SJCRH30 (cell line): ENCODE measurements at places on chromosomes 6 and 20. TPM values are rescaled to one million over a fixed set of nuclear protein-coding genes. Genes with fewer than 3 reads are reported as not detected.

Gene TRIM15
- total RNA-seq: 0.08 and 0.28 TPM in 2 replicates

Gene ERVFRD-1
- total RNA-seq: not detected in 2 replicates

Gene LPA
- total RNA-seq: not detected in 2 replicates

Gene C4B
- total RNA-seq: 1.2 and 1.8 TPM in 2 replicates

Gene MAK
- 0.18 and 0.51 TPM in 2 replicates for total RNA-seq

DNA sequence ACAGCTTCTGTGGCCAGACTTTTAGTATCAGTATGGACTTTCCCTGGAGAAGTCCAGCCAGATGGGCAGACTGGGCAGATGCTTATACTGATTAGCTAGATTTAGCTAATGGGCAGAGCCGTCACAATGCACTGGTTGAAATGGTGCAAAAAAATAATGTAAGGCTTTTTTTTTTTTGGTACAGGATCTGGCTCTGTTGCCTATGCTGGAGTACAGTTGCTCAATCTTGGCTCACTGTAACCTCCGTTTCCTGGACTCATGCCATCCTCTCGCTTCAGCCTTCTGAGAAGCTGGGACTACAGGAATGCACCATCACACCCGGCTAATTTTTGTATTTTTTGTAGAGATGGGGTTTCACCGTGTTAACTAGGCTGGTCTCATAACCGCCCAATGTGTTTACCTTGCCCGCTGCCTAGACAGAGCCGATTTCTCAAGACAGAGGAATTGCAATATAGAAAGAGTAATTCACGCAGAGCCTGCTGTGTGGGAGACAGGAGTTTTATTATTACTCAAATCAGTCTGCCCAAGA is 16.4 kb upstream of the KIFC1 start:
- H3K27ac ChIP-seq: no peak overlapping the region
- H3K4me3 ChIP-seq: no peak overlapping the region
- H3K36me3 ChIP-seq: no peaks in the 10 kb centered on the region

- no peak for DNase-seq
- no peak overlapping the region for H3K27ac ChIP-seq
- no peak overlapping the region for H3K4me3 ChIP-seq
- H3K27me3 ChIP-seq: no peaks in the 10 kb centered on the region
Observed at GRCh38 chr6:100121854-100122609, 128.0 kb upstream of the MCHR2 start.

DNA sequence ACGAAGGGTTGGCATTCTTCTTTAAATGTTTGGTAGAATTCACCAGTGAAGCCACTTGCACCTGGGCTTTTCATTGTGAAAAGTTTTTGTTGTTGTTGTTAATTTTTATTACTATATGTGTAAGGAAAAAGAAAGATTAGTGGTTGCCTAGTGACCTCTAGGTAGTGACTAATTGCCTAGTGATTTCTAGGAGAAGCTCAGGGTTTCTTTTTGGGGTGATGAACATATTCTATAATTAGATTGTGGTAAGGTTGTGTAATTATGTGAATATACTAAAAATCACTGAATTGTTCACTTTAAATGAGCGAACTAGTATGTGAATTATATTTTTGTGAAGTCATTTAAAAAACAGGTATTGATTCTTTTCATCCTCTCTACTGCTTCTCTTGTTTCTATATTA is 123.8 kb upstream of the TMEM170B start:
- H3K4me1 ChIP-seq: no peaks in the 10 kb centered on the region
- H3K27ac ChIP-seq: no peak overlapping the region
- DNase-seq: no peak
- no peaks in the 10 kb centered on the region for H3K36me3 ChIP-seq
- no peak overlapping the region for H3K4me3 ChIP-seq

DNA sequence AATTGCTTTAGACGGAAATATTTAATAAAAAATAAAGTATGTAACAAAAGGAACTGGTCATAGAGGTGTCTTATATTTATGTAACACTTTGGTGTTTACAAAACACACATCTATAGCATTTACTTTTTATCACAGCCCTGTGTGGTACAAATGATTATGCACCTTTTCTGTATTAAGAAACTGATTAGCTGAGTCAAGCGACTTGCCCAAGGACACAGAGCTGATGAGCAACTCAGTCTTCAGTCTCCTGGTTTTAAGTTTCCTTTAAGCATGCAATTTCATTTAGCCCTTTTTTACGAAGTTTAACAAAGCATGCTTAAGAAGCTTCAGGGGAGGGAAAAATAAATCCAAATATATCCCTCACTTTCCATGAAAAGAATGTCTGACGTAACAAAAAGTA is 2.5 kb downstream of the DCDC2 start:
- no peak overlapping the region for H3K27ac ChIP-seq
- no peak overlapping the region for H3K4me3 ChIP-seq

DNA sequence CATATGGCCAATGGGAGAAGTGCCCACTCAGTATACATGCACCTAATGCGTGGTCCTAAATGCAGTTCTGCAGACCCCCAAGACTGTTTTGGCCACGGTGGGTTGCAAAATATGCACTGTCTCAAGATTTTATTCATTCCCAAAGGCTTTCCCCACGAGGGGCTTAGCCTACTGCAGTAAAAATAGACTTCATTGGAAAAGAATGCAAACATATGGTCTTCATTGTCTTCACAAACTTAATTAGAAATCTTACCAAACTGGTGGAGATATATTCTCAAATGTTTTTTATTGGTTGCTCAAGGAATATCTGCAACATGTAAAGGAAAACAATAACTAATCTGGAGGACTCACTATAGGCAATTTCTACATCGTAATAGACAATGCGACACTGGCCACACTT is 31.6 kb upstream of the PRL start:
- H3K27ac ChIP-seq: no peak overlapping the region
- no peaks in the 10 kb centered on the region for H3K27me3 ChIP-seq
- H3K4me3 ChIP-seq: no peak overlapping the region
- no peaks in the 10 kb centered on the region for H3K4me1 ChIP-seq

GRCh38 chr20:20820785-20821483 is 108.5 kb upstream of the RALGAPA2 start:
- peak overlapping the region; percentile 90 for H3K27ac ChIP-seq
- peak overlapping the region; percentile 47 for H3K4me3 ChIP-seq
- no peaks in the 10 kb centered on the region for H3K36me3 ChIP-seq
- peak; percentile 66 for DNase-seq
- H3K4me1 ChIP-seq: peaks cover 15% of the 10 kb centered on the region
- H3K27me3 ChIP-seq: no peaks in the 10 kb centered on the region

DNA sequence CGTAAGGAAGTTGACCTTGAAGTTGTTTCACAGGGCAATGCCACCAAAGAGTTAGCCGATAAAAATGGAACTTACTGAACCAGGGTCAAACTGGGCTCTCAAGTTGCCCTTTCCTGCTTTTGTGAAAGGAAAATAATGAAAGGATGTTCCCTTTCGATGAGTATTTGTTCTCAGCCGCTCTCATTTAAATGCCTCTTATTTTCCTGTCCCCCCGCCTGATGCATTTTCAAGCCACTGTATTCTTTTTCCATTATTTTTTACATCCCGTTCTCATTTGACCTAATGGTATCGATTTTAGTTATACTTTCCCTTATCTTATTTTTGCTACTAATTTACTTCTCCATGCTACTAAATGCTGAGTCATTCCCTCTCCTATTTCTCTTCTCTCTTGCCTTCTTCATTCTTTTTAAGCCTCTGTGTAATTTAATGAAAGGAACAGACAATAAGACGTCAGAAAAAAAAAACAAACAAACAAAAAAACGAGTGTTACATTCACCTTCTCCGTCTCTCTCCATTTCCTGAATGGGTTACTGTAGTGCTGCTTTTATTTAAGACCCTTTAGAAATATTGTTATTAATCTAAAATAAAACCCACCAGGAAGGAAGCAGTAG is 655 bp upstream of the NDUFAF4 start:
- H3K4me3 ChIP-seq: peak overlapping the region; percentile 86
- DNase-seq: no peak
- H3K36me3 ChIP-seq: peaks cover 19% of the 10 kb centered on the region
- H3K27ac ChIP-seq: peak overlapping the region; percentile 77
- H3K4me1 ChIP-seq: 0 out of 2 replicates have a peak, but pooled peaks cover 3% of the 10 kb centered on the region
